ENCODE measurements at places on chromosomes 7 and 10.

GRCh38 chr10:73591935-73592699, 975 bp upstream of the USP54 start:
- DNase-seq: peak; percentile 23

GRCh38 chr10:133341983-133342382, 5.2 kb upstream of the PRAP1 start:
- no peak for DNase-seq

GRCh38 chr7:98599886-98600285, 17.2 kb upstream of the NPTX2 start:
- no peak for DNase-seq

- no peak for DNase-seq
These were observed 25.6 kb downstream of the TAS2R41 start for GRCh38 chr7:143503261-143503660.

GRCh38 chr7:106768324-106768751, 96.7 kb upstream of the PIK3CG start:
- DNase-seq: no peak

- DNase-seq: no peak
These were observed 34.1 kb downstream of the PTPRE start for GRCh38 chr10:127940866-127941640.

DNA sequence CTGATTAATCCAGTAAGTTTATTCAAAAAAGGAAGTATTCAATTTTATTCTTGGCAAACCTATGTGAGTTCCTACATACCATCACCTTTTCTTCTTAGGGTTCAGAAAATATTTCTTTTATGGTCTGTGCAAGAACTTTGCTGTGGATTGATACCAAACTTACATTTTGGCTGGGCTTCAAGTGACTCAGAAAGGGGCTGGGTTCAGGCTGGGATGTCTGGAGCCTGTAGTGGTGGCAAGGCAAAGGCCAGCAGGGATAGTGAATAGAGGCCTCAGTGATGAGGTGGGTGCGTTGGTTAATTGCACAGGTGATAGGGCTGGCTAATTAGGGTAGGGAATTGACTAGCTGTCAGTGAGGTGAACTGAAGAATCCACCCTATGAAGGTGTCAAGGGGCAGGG, 40.2 kb upstream of the ATXN7L1 start:
- DNase-seq: no peak

- no peak for DNase-seq
These were observed 194.7 kb upstream of the BMPER start for GRCh38 chr7:33710608-33711007.

DNA sequence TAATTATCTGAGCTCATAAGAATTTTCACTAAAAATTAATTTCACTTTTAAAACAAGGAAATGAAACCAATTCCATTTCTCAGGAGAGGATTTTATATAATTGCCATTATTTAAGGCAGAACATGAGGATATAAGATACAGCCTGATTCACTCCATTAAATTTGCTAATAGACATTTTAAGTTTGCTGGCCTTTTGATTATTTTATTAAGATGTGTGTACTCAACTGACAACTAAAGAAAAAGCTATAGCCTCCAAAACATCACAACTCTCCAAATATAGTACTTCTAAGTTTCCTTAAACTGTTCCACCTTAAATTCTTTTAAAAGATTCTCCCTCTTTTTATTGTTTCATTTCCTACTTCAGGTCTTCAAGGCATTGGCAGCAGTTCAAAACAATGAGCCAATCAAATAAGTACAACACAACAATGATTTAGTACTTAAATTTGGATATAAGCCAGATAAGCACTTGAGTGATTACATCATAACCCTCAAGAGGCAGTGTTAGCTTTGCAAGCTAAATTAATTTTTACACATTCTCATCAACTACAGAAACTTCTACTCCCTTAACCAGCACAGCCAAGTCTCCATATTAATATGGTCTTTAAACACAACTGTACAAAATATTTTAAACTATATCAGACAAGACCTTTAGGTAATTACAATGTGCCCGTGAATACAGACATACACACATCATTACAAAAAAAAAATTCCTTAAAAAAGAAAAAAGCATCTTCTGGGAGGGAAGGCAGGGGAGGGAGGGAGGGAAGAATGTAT, 121.8 kb downstream of the KMT2C start:
- DNase-seq: peak; percentile 37

DNA sequence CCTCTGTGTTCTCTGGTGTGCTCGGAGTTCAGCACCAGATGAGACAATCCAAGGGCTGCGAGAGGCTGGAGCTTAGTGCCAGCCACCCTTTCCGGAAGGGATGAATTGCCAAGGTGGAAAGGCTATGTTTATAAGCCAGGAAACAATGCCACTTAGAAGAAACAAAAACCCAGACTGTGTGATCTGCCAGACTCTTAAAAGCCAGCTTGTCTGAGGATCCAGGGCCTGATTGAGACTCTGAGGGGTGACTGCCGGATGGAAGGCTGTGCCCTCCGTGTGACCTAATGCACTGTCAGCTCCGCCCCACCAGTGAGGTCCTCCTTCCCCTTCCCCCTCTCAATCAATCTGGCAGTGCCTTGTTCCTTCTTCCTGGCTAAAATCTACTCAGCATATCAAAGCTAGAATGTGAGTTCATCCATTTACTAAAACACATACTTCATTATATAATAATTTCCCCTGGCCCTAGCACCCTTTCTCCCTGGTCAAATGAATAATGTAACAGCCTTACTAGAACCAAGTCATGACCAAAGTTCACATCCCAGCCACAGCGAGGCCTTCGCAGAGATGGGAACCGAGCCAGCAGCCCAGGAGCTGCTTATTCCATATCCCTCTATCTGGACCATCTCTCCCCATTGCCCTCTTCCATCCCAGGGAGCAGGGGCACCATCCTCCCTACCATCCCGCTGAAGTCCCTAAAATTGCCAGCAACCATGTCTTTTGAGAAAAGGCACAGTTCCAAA, 25.5 kb downstream of the FAM107B start:
- DNase-seq: no peak

GRCh38 chr7:107560898-107561516, 2.7 kb downstream of the COG5 start:
- no peak for DNase-seq

DNA sequence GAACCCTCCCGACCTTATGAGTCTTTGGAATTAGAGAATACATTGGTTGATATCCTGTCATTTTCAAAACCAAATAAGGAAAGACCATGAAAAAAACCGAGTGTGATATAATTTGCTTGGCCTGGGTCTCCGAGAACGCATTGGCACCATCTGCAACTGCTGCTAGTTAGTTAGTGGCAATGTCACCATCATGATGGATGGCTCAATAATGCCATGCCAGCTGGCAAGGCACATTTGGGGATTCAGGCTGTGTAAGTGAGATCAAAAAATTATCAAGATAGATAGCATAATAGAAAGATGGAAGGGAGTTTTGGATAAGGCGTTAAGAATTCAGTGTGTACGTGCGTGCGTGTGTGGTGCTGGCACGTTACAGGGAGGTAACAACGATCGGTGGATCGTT, 134.7 kb upstream of the TCERG1L start:
- no peak for DNase-seq

DNA sequence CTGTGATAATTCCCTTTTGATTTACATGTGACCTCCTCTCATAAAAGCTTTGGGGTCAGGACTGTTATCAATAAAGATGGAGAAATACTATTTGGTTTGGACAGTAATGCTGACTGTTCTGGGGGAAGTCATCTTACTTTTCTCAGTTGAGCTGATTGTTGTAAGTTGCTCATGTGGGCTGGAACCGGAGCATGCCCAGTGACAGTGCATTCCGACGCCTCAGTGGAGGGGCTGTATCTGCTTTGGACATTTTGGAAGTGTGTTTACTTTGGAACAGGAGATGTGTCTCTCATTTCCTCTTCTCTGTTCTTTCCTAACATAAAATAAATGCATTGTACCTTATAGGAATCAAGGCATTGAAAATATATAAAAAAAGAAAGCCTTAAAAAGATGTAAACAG, 30.1 kb downstream of the RBM33 start:
- DNase-seq: no peak

DNA sequence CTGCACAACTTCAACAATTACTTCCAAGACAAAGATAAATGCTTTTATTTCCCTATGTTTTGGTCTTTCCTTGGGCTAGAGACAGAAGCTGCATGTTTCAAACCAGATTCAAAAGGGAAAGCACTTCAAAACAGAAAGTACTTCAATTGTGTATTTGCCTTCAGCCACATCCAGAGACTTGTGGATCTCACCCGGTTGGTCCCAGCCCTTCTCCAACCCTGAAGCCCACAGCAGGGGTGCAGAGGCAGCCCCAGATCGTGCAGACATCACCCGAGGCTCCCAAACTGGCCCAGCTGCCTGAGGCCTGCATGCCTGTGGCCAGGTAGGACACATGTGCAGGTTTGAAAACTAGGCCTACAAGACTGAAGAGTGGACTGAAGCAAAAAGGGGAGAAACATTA, 80.8 kb downstream of the ALOX5 start:
- DNase-seq: no peak

DNA sequence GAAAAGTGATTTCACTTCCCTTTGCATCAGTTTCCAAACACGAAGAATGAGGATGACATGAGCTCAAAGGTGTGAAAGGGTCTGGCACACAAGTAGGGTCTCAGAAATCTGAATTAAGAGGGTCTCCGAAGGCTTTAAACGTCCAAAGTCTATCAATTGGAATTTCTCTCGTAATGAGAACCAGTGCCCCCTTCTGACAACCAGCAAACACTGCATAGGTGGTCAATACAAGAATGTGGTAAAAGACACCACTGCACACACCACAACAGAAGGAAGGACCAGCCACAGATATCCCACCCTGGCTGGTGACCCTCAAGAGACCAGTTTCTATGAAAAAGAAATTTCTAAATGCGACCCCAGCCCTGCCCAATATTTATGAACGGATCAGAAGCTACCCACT, 78.1 kb downstream of the CALN1 start:
- DNase-seq: no peak

- no peak for DNase-seq
These were observed 133.2 kb upstream of the ITGB1 start for GRCh38 chr10:33091201-33091600.
